ENCODE measurements at places on chromosomes 6 and 20. TPM values are rescaled to one million over a fixed set of nuclear protein-coding genes. Genes with fewer than 3 reads are reported as not detected.

FOXS1 gene
- not detected for total RNA-seq

PI16 gene
- total RNA-seq = not detected

HLA-DRA gene
- total RNA-seq = 285 TPM

THBD gene
- 0.56 TPM for total RNA-seq

TRERF1 gene
- 2.0 TPM for total RNA-seq

ATRN gene
- 19.6 TPM for total RNA-seq

SSTR4 gene
- total RNA-seq = not detected

ENPP1 gene
- total RNA-seq = 1.8 TPM

RAB44 gene
- 0.11 TPM for total RNA-seq

GPSM3 gene
- total RNA-seq = 13.7 TPM

SNRPB gene
- total RNA-seq = 654 TPM

SEMG1 gene
- total RNA-seq = not detected

DEF6 gene
- total RNA-seq = 1.0 TPM

KIFC1 gene
- total RNA-seq = 37.4 TPM

SMLR1 gene
- not detected for total RNA-seq

NFATC2 gene
- 29.5 TPM for total RNA-seq

ALDH5A1 gene
- 5.5 TPM for total RNA-seq

WDR46 gene
- total RNA-seq = 127 TPM

DTD1 gene
- 130 TPM for total RNA-seq

EYA2 gene
- not detected for total RNA-seq

HAO1 gene
- total RNA-seq = 0.08 TPM

HLA-G gene
- not detected for total RNA-seq

KCNG1 gene
- 183 TPM for total RNA-seq

GPR6 gene
- total RNA-seq = not detected

IRAK1BP1 gene
- total RNA-seq = 2.3 TPM

FAM209B gene
- total RNA-seq = 1.1 TPM

ANGPT4 gene
- total RNA-seq = 0.05 TPM

STX11 gene
- 0.08 TPM for total RNA-seq

SIRPB2 gene
- not detected for total RNA-seq

FAM83D gene
- total RNA-seq = 51.1 TPM

TP53TG5 gene
- 1.1 TPM for total RNA-seq

SLC13A3 gene
- 2.8 TPM for total RNA-seq

C4A gene
- total RNA-seq = 0.94 TPM

PM20D2 gene
- 11.9 TPM for total RNA-seq

ANKRD66 gene
- not detected for total RNA-seq

SAPCD1 gene
- 13.2 TPM for total RNA-seq

REM1 gene
- total RNA-seq = 1.5 TPM
